ENCODE measurements at places on chromosomes 1 and 21.

DNA sequence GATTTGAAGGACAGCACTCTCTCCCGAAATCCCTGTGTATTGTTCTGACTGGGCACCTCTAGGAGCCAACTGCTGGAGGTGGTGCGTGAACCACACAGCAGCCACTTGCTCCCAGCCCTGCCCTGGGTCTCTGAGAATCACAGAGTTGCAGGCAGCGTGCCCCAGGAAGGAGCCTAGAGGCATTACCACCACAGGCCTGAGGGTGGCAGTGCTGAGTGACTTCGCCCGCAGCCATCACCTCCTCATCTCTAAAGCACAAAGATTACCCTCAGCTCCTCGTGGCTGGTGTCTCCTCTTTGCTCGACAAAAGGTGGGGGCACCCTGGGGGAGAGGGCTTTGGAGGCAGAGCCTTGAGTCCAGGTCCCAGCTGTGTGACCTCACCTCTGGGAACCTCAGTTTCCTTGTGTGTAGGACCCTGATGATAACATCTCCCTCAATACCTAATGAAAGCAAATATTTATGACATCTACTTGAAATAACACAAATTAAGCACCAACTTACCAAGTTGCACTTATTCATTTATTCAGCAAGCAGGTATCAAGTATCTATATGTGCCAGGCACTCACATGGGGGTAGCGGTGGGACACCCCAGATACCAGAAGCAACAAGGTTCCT lies 86.3 kb downstream of the VWA5B1 start:
- DNase-seq = no peak

GRCh38 chr1:64941461-64942117 lies 24.8 kb downstream of the JAK1 start:
- peak; percentile 13 for DNase-seq

DNA sequence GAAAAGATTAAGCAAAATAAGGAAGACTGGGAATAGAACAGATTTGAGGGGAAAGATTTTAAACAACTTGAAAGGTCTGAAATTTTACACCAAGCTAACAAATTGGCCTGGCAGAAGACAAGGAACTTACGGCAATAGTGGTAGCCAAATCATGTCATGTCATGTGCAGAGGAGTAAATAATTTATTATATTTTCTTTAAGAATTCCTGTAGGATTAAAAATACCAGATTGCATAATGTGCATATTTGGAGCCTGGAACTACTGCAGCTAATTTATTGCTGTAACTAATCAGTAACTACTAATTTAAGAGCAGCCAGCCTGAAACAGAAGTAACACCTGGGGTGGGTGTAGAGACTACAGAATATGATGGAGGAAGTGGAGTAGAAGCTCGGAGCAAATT lies 334.3 kb downstream of the TGFB2 start:
- no peak for DNase-seq

- DNase-seq = no peak
Measured at GRCh38 chr21:36350282-36350910, 30.4 kb downstream of the MORC3 start.

GRCh38 chr1:217211486-217211885 lies 419.4 kb downstream of the GPATCH2 start:
- no peak for DNase-seq

GRCh38 chr21:36661511-36662309 lies 37.2 kb upstream of the SIM2 start:
- DNase-seq = no peak

DNA sequence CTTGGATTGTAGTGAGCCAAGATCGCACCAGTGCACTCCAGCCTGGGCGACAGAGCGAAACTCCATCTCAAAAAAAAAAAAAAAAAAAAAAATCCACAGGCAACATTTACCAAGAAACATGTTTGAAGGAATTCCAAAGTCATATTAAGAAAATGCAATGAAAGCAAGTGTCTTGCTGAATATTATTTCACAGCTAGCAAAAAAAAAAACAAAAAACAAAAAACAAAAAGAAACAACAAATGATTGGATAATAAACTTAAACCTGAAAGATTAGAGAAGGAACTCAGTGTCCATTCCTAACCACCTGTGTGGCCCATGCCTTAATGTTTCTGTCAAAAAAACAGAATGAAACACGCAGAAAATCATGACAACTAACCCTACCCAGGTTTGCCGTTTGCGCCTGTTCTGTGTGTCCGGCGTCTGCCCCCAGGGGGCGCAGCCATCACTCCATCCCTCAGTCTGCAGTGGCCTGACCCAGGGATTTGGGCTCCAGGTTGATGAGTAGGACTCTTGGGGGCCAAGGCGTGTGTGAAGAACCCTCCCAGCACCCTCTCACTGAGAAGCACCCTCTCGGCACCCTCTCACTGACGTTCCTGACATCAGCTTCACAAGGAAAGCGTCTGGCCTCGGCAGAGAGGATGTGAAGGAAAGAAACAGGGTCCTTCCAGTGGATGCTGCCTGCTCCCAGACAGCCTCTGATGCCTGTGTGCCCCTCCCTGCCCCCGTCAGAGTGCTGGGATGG lies 19.2 kb upstream of the PTTG1IP start:
- DNase-seq = no peak

GRCh38 chr1:197763307-197763706 lies 12.0 kb downstream of the DENND1B start:
- DNase-seq = no peak

- no peak for DNase-seq
Measured at GRCh38 chr1:78052685-78053405, 7.1 kb downstream of the GIPC2 start.

- no peak for DNase-seq
Measured at GRCh38 chr1:107689159-107689558, 275.8 kb downstream of the VAV3 start.

GRCh38 chr1:61976566-61976965 lies 218.1 kb upstream of the L1TD1 start:
- DNase-seq = no peak

DNA sequence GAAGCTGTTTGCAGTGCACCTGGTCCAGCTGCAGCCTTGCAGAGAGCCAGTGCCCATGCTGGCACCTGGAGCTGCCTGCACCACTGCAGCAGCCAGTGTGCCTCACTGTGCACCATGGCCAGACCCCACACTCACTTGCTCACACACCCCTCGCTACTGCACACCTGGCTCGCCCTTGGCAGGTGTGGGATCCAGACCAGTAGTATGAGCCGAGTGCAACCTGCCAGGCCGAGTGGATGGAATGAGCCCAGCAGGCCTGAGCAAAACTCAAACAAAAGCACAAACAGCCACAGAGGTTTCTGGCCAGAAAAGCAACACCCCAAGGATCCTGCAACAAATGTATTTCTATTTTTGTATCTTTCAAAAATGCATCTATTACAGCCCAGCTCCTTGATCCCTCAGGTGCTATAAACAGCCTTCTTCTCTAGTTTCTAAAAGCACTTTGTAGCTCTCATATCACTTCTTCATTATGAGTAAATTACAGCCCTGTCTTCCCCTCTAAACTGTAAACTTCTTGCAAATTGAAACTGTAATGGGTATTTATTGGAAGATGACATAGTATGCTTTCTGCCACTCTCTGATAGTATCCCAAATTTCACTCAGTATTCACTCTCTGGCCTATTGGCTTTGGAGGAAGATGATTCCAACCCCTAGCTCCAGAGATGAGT lies 72.2 kb upstream of the LPGAT1 start:
- no peak for DNase-seq

- DNase-seq = no peak
Measured at GRCh38 chr1:173176246-173176645, 30.9 kb downstream of the TNFSF4 start.

DNA sequence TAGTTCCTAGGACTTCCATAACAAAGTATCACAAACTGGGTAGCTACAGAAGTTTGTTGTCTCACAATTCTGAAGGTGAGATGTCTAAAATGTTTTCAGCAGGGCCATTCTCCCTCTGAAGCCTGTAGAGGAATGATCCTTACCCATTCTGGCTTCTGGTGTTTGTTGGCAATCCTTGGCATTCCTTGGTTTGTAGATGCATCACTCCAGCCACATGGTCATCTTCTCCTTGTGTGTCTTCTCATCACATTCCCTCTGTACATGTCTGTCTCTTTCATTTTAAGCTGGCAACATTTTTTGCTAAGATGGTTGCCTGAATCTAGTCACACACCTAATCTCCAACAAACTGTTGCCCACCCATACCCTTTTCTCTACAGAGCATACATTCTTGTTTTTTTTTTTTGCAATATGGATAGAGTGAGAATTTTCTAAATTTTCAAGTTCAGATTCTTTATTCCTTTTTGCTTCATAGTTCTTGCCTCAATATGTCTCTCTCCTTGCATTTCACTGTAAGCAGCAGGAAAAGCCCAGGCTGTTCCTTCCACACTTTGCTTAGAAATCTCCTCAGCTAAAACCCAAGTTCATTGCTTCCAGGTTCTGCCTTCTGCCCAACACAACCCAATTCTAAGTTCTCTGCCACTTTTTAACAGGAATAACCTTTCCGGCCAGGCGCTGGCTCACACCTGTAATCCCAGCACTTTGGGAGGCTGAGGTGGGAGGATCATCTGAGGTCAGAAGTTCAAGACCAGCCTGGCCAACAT lies 18.3 kb downstream of the ZBED6 start:
- no peak for DNase-seq

DNA sequence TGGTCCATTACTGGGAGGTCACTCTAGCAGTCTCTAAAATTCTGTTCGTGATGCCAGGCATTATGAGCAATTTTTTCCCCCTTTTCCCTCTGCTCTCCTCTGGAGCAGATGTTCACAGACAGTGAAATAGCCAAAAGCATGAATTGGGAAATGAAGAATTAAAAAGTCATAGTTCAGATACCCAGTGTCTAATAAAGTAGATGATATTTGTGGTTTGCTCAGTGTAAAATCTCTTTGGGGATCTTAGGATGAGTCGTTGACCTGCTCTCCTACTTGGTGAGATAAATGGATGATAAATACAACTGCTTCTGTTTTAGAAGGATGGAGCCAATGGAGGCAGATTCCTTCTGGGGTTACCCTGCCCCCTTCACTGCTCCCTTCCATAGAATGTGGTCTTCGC lies 56.3 kb downstream of the KIAA0040 start:
- DNase-seq = no peak

- DNase-seq = no peak
Measured at GRCh38 chr1:159800177-159800930, 1.8 kb upstream of the FCRL6 start.

GRCh38 chr1:53183095-53183990 lies 13.3 kb upstream of the CPT2 start:
- no peak for DNase-seq
